Stimulated activated CD8-positive, alpha-beta memory T cell treated with anti-CD3 and anti-CD28 coated beads, Interleukin-15, amount 100 ng/mL, for 1 hour (primary cell): ENCODE measurements at places on chromosomes 5 and 9.

DNA sequence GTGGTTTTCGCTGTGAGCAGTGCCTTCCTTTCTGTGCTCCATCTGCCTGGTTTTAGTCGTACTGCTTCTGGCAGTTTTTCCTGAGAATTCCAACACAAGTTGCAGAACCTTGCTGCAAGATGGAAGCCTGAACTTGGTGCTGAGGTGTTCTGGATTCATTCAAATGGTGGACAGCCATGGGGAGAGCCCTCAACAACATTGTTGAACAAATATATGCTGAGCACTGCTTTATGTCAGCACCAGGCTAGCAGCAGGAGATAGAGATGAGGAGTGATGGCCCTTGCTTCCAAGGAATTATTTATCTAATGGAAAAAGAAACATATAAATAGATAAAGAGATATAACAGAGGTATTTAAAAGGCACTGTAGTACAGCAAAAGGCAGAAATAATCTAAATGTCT lies 7.3 kb upstream of the RPS6 start:
- no peak for DNase-seq

DNA sequence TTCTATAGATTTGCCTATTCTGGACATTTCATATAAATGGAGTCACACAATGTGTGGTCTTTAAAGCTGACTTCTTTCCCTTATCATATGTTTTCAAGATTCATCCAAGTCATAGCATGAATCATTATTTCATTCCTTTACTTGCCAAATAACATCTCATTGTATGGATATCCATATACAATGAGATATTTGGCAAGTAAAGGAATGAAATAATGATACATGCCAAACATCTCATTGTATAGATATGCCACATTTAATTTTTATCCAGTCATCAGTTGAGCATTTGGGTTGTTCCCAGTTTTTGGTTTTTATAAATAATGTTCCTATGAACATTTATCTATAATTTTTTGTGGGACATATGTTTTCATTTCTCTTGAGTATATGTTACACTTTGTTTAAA lies 20.5 kb upstream of the OR2K2 start:
- DNase-seq, result no peak

- DNase-seq, result no peak
These were observed 21.9 kb downstream of the ABITRAM start for GRCh38 chr9:108956022-108956630.

DNA sequence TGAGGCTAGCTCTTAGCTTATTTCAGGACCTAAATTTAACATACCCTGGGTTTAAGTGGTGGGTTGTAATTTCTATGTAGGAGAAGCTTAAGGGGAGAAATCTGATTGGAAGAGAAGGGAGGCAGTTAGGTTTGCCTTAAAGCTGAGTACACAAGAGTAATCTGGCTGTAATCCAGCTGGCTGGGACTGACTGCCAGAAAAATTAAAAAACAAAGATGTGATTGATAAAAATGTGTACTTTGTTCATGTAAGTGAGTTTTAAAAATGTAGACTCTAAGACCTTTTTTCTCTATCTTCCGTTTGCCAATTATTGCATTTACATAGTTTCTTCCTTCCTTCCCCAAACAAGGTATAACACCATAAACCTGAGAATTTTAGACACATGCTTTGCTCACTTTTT lies 17.5 kb upstream of the MSMP start:
- DNase-seq, result no peak

- no peak for DNase-seq
These were observed 42.2 kb downstream of the PTTG1 start for GRCh38 chr5:160463740-160464465.

DNA sequence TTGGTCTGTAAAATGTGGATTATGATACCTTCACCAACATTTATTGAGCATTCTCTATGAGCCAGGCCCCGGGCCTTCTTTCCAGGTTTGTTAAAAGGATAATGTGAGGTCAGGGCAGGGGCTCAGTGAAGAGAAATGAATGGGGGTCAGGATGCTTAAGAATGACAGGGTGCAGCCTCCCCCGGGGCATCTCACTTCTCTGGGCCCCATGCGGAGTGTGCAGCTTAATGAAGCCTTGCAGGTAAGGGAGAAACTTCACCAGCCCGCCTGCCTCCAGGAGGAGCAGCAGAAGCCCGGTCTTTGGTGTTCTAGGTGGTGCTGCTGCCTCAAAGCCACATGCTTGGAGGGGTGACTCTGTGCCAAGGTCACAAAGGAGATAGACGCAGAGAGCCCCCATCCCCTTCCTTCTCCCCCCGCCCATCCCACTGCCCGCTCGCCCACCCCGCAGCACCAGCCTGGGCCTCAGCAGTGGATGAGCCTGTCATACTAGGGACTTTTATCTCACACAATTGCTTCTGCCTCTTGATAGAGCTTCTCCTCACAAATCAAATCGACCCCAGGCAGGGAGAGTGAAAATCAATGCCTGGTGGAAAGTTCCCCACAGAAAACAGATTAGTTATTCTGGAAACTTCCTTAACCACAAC lies 244.8 kb downstream of the PBX3 start:
- DNase-seq, result no peak

- DNase-seq, result no peak
These were observed 1.5 kb upstream of the STC2 start for GRCh38 chr5:173329491-173330337.

DNA sequence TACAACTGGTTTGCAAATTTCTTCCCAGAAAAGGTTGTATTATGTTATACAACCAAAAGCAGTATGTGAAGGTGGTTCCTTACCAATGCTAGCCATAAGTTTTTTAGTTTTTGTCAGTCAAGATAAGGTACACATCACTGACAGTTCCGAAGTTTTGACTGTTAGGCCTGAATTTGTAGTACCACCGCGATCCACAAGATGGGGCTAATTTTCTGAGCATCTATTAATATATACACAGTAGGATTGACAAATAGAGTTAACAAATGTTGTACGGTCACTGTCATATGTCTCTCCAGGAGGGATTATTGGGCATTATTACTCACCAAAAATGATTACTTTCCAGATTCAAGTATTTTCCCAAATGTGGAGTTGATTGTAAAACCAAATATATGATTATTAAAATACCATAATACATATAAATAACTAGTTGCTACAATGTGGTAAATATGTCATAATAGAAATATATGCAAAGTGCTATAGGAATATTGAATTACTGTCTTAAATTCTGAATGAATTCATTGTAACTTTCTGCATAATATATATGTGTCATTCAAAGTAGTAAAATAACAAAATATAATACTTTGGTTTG lies 28.4 kb upstream of the LRRC19 start:
- peak; percentile 18 for DNase-seq

GRCh38 chr9:14212697-14213420 lies 101.1 kb downstream of the NFIB start:
- DNase-seq, result no peak

GRCh38 chr5:159956074-159956473 lies 39.8 kb downstream of the ADRA1B start:
- no peak for DNase-seq
